Activated T-helper 1 cell treated with anti-CD3 and anti-CD28 coated beads, Interleukin-2, amount 50 U/mL, for 16 hours (primary cell): ENCODE measurements at places on chromosomes 2 and 18.

- DNase-seq: no peak
These were observed 70.9 kb downstream of the FBXO36 start for GRCh38 chr2:229993236-229993635.

DNA sequence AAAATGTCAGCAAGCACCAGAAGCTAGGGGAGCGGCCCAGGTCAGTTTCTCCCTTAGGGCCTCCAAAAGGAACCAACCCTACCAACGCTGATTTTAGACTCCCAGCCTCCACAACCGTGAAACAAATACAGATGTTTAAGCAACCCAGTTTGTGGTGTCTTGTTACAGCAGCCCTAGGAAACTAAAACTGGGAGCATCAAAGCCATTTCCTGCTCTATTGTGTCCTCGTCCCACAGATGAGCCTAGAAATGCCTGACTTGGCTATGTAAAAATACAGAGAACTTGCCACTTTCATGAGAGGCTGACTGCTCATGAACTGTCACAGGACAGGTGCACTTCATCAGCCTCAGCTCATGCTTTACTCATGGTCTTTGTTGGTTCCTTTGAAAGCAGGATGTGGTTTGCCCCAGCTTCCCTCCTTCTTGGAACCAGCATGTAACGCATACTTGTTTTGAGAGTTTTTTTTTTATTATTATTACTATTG lies 97.6 kb upstream of the SLC39A10 start:
- peak; percentile 34 for DNase-seq

DNA sequence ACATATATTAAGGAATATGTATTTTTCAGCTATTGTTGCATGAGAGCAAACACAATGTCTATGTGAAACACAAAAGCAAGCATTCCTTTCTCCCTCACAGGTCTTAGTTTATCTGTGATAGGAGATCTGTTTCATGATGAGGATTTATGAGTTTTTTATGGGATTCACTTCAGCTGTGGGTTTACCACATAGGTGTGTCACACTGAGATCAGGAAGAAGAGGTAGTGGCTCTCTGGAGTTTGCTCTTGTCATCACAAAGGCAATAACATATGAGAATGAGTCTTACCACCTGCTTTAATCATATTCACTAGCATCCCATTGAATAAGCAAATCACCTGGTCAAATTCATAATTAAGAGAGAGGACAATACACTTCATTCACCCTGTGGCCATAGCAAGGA lies 960.3 kb upstream of the SLC39A10 start:
- no peak for DNase-seq

GRCh38 chr18:23824240-23824639 lies 135.0 kb downstream of the LAMA3 start:
- no peak for DNase-seq

- DNase-seq: no peak
These were observed 182.5 kb downstream of the TMX3 start for GRCh38 chr18:68532328-68532885.

DNA sequence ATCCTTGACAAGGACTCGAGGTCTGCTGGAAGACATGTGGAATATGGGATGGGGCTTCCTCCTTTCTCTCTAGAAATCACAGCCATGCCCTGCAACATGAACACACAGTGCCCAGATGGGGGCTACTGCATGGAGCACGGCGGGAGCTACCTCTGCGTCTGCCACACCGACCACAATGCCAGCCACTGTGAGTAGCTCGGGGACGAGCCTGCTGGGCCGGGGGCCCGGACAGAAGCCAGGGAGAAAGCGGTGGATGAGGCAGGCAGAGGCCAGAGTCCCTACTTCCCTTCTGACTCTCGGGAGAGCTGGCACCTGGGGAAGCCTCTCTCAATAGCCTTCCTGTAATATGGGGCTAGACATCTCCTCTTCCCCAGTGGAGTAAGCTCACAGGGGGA lies 50.5 kb downstream of the SNED1 start:
- DNase-seq: no peak

DNA sequence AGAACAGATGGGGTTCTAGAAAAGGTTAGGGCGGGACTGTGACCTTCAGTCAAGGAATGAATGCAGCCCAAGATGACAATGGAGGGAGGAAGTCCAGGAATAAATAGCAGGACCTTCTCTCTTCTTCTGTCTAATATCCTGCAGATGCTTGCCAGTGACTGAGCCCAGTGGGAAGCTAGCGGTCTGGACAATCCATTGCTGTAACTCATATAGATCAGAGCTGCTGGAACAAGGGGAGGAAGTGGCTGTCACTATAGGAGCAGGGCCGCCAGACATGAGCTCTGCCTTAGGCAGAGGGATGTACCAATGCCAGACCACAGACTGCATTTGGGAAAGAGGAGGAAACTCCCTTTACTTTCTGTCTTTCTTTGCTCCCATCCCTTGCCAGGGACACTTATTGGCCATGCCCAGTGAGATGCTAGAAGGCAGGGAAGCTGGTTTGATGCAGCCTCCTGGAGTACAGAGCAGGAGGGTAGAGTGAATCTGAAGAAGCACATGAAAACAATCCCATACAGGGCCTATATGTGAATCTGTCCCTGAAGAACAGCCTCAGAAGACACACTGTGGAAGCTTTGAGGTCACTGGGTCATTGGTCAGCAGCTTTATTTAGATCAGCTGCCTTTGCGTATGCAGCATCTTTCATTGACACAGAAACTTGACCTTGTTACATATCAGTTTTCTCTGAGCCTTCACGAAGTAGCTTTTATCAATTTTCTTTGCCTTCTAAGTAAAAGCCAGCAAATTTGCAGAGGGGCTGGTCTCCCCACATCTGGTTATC lies 65.4 kb downstream of the CCDC85A start:
- no peak for DNase-seq

DNA sequence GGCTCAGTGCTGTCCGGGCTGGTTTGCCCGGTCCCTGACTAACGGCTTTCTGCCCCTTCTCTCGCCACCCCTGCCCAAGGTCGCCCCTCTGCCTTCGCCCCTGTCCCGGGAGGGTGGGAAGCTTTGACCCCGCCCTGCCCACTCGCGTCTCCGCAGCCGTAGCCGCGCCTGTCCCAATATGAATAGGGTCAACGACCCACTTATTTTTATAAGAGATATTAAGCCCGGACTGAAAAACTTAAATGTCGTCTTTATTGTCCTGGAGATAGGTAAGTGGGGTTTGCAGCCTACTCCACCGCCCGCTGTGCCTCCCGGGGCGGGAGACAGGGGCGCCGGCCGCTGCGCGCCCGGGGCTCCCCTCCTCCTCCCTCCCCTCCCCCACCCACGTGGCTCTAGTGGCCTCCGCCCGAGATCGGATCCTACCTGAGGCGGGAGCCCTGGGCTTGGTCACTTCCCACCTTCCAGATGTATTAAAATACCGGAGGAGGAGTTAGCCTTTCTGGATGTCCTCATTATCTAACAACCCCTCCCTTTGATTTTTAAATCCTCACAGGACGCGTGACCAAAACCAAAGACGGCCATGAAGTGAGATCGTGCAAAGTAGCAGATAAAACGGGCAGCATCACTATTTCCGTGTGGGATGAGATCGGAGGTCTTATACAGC lies 633 bp downstream of the NABP1 start:
- peak; percentile 45 for DNase-seq

DNA sequence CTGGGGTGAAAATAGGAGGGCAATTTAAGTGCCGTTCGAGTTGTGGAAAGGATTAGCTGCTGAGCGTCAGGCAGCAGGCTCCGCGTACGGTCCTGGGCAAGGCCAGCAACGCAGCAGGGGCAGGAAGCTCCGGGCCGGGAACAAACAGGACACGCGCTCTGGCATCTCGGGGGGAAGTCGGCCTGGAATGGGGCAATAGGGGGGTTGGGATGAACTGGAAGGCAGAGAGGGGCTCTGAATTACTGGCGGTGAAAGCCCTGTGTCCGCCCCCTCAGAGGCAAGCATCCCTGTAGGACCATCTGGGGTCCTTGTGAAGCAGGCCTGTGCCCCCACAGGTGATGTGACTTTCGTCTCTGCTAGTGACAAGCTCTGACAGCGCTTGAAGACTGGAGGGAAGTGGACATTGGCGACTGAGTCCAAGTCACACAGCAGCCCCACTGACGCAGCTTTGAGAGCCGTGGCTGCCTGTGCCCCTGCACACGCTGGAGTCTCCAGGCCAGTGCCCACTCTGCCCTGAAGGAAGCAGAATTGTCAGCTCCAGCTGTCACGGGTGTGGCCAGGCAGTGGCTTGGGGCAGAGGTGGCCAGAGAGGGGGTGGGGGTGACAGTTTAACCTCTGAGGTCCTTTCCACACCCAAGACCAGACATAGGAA lies 22.3 kb downstream of the GPR35 start:
- DNase-seq: no peak

DNA sequence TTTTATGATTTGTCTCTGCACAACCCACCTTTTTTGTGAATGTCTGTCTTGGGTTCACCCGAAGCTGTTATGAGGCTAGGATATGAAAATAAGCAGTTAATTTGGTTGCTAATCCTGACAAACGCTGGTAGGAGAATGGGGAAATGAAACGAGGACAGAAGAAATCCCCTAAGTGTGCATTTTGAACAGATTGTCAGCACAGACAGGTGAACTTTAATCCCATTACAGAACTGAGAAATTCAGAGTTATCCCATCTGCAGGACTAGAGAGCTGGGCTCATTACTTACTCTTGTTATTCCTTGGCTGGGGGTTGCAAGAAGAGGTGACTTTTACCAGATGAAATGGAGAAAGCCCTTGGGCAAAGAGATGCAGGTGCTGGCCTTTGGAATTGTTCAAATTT lies 123.3 kb upstream of the NYAP2 start:
- no peak for DNase-seq

GRCh38 chr18:35578481-35578880 lies 3.1 kb upstream of the GALNT1 start:
- no peak for DNase-seq

DNA sequence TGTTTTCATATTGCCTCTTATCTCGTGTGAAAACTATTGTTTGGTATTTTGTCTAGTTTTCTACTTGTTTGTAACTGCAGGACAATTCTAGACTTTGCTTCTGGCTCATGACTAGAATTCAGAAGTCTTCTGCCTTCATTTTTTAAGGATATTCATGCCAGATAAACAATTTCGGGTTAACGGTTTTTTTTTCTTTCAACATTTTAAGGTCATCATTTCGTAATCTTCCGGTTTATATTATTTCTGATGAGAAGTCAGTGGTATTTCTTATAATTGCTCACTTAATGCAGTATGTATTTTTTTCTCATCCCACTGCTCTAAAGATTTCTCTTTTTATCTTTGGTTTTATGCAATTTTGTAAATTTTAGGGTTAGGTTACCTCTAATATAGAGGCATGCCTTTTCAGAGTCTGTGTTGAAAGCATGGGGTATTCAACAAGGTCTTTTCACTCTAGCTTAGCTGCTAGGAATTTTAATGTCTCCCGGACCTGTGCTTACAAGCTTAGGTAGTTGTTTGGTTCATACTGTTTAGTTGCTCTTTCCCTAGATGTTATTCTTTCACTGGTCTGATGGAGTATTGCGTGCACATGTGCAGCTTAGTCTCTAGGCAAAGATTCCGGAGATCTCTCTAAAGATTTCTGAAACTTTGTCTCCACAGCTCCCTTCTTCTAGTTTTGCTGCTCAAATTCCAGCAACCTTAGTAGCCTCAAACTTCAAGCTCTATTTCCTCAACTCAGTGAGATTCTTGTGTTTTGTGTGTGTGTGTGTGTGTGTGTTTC lies 198.1 kb downstream of the MCFD2 start:
- no peak for DNase-seq

- DNase-seq: no peak
These were observed 18.0 kb downstream of the REL start for GRCh38 chr2:60899230-60899891.

GRCh38 chr2:223772363-223772762 lies 65.0 kb downstream of the AP1S3 start:
- DNase-seq: no peak

GRCh38 chr18:54867131-54867530 lies 38.9 kb downstream of the RAB27B start:
- DNase-seq: no peak

- no peak for DNase-seq
These were observed 41.4 kb downstream of the PRKD3 start for GRCh38 chr2:37283207-37283606.

GRCh38 chr18:23924813-23925212 lies 89.7 kb upstream of the TTC39C start:
- DNase-seq: no peak

GRCh38 chr2:39215545-39215944 lies 28.2 kb downstream of the CDKL4 start:
- no peak for DNase-seq

DNA sequence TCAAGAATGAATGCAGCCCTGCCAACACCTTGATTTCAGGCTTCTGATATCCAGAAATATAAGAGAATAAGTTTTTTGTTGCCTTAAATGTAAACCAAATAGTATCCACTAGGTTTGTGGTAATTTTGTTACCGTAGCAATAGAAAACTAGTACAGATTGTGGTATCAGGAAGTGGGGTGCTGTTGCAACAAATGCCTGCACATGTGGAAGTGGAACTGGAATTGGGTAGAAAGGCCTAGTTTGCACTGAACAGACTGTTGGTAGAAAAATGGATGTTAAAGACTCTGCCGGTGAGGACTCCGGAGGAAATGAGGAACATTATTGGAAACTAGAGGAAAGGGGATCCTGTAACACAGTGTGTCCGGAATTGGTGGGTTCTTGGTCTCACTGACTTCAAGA lies 145.8 kb upstream of the MGAT5 start:
- no peak for DNase-seq

DNA sequence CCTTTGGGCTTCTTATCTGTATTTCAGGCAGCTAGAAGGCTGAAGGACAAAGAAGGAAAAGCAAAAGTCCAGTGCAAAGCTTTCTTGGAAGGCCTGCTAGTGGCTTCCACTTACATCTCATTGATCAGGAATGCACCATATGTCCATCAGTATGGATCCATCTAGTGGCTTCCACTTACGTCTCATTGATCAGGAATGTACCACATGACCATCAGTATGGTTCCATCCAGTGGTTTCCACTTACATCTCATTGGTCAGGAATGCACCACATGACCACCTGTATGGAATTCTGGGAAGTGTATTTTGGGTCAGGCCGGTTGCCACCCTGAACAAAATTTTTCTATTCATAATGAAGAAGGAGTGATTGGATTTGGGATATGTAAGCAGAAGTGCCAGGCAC lies 70.6 kb downstream of the LYPD6 start:
- DNase-seq: no peak

DNA sequence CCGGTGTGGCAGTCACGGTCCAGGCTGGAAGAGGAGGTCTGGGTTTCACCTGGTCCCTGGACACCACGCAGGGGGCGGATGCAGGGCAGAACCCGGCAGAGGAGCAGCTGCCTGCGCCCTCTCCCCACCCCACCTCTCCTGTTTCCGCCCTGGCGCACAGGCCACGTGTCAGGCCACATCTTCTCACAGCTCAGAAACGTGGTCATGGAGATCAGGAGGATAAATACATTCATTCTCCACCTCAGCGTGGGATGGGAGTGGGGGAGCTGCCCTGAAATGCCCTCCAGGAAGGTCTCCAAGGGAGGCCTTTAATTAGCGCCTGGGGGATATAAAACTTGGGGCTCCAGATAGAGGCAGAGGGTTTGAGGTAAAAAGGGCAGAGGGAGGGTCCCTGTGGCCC lies 142.0 kb downstream of the KCTD1 start:
- no peak for DNase-seq

DNA sequence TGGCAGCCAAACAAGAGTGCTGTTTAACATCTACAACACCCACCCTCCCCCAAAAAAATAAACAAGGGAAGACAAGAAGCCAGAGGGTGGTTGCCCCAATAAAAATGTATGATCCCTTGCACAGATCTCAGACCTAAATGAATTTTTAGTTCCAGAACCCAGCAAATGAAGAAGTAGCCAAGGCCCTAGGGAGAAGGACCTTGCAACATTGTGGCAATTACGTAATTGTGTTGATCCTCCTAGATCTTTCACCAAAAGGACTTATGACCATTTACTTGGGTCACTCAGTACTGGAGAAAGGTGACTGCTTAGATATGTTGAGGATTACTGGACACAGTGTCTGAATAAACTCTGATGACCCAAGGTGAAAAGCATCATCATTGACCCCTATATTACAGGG lies 1393.8 kb downstream of the LRP1B start:
- no peak for DNase-seq
